Dermis blood vessel endothelial cell (primary cell): ENCODE measurements at places on chromosomes 5 and 9. TPM values are rescaled to one million over a fixed set of nuclear protein-coding genes. Genes with fewer than 3 reads are reported as not detected.

KDM3B gene
- total RNA-seq = 52.8 and 74.3 TPM in 2 replicates

PCDHA12 gene
- 0.17 TPM in 1 of 2 replicates, not detected in the other for total RNA-seq

EXOC3 gene
- 44.3 and 52.1 TPM in 2 replicates for total RNA-seq

SLC25A48 gene
- total RNA-seq = not detected in 2 replicates

DNA sequence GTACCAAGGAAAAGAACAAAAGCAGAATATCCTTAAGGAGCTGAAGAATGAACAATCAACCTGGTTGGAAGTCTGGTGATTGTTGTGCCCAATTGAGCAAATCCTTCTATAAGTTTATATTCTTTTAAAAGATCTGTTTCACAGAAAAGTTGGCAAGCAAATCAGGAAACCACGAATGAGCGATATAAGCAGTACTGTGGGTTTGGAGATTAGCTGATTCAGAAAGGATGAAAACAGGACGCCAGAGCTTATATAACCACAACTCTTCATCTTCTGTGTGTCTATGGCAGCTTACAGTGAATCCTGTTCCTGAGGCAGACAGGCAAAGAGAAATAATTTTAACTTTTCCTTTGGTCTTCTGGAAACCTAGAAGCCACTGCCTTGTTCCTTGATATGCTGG, 61.7 kb downstream of the SLC38A9 start:
- peak; percentile 50 for DNase-seq

DNA sequence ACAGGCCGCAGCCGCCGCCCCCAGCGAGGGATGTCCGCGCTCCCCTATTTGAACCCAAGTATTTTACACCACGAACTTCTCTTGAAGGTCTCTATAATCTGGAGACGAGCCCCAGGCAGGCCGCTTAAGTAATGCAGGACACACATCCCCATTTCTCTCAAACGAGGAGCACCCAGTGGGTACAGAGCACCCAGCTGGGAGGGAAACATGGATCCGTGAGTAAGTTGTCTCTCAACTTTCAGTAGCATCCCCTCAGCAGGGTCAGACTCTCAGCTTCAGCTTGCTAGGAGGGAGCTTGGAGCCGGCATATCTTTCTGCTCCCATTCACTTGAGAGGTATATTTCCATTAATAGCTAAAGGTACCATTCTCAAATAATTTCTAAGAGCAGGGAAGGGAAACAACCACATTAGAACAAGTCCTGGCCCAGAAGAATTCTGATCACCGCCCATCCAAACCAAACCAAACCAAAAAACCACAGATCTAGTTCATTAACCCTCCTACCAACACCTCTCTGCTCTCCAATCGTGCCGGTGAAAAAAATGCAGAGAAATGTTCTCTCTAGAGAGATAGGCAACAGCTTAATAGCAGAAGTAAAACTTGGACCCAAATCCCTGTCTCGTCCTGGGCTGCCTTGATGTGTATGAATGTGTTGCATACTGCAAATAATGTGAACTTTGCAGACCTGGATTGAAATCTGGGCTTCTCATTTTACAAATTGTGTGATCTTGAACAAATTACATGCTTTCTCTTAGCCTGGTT, 910 bp downstream of the TDRD7 start:
- DNase-seq = peak; percentile 35

GRCh38 chr5:132496631-132497487, 6.3 kb upstream of the IRF1 start:
- DNase-seq = peak; percentile 86

- DNase-seq = peak; percentile 34
Observed at GRCh38 chr9:125646217-125646616, 60.8 kb downstream of the MAPKAP1 start.

DNA sequence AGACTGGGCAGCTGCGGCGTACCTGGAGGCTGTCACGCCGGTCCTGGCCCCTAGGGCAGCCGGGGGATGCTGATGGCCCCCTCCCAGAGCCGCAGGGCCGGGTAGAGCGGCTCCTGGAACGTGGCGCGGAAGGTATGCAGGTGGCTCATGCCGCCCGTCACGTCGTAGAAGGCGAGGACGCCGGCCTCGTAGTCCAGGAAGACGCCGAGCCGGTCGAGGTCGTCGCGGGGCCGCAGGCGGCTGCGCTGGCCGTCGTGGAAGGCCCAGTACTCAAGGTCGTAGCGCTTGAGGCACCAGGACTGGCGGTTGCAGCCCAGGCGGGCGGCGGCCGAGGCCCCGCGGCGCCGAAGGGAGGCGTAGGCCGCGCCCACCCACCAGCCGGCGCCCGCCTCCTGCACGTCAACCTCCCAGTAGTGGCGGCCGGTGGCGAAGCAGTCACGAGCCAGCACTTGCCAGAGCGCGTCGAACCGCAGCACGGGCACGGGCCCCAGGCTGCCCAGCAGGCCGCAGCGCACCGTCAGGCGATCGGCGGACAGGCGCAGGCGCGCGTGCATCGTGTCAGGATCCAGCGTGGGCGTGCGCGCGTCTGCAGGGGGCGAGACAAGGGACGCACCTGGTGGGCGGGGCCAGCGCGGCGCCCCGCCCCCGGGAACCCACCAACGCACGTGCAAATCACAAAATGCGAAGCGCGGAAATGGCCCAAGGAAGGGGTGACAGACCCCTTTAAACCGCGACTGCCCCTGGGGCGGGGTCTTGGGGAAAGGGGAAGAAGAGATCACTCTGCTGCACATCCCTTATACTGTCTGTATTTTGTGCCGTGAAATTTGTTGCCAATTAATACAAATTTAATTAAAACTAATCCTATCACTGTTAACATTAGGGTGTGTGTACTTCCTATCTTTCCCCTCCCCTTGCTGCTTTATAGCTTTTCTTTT, 31.2 kb downstream of the NANS start:
- DNase-seq = peak; percentile 80

GRCh38 chr5:93072831-93073459, 508.1 kb downstream of the NR2F1-AS1 start:
- DNase-seq = peak; percentile 24

GRCh38 chr5:36370073-36370472, 68.4 kb upstream of the RANBP3L start:
- DNase-seq = no peak

DNA sequence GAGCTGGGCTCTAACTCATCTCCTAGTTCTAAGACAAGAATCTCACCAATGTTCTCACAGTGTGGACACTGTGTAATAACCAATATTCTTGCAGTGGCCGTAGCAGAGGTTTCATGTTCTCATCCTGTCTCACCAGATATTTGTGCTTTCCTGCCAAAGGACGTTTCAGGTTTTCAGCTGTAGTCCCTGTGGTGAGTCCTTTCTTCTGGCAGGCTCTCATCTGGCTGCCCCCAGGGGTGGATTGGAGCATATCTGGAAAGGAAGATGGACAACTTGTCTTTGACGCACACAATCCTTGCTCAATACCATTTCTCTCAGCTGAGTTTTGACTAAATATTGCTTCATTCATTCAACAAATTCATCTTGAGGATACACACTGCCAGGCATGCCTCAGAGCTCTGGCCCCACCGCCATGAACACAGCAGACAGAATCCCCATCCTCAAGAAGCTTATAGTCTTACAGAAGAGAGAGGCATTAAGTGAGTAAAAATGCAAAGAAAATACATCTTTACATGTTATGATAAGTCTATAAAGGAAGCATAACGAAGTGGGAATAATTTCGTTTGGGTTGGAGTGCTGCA, 33.8 kb upstream of the NEURL1B start:
- no peak for DNase-seq

GRCh38 chr5:13957032-13957645, 12.7 kb upstream of the DNAH5 start:
- peak; percentile 76 for DNase-seq

- no peak for DNase-seq
Observed at GRCh38 chr5:40669606-40670390, 9.9 kb upstream of the PTGER4 start.

DNA sequence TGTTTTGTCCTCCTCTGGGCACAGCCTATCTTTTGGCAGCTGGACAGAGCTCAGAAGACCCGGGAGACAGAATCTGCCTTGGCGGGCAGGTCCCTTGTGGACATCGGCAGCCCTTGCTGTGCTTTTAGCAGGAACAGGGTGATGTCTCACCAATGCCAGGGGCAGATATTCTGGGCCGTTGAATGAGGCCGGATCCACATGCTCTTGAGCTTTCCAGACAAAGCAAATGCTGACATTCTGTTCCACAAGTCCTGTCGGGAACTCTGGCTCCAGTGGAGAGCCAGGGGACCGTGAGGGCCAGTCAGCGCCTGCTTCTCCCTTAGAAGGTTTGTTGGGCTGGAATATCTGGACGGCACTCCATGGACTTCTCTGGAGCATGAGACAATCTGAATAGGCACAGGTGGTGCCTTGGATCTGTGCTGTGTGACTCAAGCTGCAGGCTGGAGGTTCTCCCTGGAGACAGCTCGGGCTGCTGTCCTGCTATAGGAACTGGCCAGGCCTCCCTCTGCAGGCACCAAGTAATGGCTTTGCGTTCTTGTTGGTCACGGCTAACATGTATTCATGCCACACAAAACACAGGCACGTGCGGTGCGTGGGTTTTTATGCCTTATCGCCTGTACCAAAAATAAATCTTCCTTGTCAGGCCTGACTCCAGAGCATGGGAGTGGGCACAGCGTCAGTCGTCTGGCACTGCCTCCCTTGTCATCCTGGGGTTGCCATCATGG, 80.3 kb downstream of the GADD45G start:
- DNase-seq = no peak

- no peak for DNase-seq
Observed at GRCh38 chr5:4977416-4978110, 162.6 kb upstream of the ADAMTS16 start.

GRCh38 chr5:59722874-59723273, 170.7 kb downstream of the PDE4D start:
- DNase-seq = peak; percentile 73

DNA sequence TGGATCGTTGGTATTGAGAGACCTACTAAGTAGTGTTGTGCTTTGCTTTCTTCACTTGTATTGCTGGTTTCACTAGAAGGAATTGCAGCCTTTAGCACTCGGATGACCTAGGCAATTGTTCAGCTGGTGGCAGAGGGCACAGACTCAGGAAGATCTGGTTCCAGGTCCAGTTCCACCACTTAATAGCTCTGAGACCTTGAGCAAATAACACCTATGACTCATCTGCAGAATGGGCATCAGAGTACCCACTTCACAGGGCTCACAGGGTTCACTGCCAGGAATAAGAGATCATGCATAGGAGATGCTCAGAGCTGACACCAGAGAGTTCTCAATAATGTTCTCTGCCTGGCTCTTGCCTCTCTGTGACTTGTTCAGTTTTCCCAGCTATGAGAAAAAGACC, 133.6 kb downstream of the SIL1 start:
- peak; percentile 12 for DNase-seq

DNA sequence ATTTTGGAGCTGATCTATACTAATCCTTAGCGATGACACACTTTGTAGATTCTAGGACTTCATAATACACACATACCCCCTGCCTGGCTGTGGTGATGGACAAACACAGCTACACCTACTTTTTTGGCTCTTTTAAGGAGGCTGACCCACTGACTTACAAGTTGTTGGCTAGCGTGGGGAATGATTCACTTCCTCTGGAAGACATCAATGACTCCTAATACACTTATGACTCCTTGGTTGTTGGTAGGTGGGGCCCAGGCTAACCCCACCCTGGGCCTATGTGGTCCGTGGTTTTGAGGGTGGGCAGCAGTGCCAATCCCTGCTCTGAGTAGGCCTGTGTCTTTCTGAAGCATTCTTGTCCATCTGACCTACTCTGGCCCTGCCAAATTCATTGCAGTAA, 144.4 kb downstream of the SLC12A2 start:
- no peak for DNase-seq

DNA sequence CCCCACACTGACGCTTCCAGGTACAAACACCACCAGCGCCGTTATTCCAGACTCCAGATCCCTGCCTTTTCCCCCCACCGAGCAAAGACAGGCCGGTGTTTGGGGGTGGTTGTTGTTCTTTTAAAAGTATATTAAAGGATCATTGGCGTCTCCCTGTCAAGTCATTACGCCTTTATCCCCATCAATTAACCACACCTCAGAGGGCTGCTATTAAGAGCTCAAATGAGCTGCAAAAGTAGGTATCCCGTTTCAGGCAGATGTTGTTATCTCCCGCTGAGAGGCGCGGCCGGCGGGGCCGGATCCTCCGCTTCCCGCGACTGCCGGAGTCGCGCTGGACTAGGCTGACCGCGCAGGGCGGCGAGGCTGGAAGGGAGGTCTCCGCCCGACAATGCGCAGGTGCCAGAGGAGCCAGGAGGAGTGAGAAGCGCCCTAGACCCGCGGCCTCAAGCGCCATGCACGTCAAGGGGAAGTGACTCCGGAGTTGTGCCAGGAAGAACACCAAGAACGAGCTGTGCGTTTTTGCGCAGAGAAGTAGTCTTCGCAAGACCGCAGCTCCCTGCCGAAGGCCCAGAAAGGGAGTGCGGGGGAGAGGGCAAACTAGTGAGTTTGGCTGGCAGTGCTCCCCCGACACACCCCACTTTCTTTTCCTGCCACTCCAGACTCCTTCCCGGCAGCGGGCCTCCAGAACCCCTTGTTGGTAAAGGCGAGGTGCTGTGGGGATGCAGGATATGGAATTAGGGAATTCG, 8.2 kb downstream of the NR2F1-AS1 start:
- peak; percentile 71 for DNase-seq

DNA sequence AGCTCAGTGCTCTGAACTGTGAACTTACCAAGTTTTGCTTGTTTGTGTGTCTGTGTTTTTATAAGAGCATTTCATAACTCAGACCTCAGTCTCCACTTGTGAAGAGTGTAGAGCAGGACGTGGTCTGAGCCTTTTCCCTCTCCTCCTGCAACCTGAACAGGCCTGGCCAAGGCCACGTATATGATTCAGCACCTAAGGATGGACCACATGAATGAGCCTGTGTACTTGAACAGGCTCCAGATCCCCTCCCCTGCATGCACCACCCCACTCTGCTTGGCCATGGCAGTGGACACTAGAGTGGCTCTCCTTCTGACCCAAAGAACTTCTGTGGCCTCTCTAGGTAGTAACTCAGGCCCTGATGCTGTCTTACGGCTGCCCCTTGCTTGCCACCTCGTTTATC, 125.9 kb upstream of the FSTL4 start:
- no peak for DNase-seq

GRCh38 chr5:37867654-37868053, 27.8 kb upstream of the GDNF start:
- no peak for DNase-seq

GRCh38 chr5:112979723-112980122, 3.1 kb downstream of the DCP2 start:
- DNase-seq = no peak

- no peak for DNase-seq
Observed at GRCh38 chr5:72662305-72662704, 154.2 kb upstream of the TNPO1 start.

DNA sequence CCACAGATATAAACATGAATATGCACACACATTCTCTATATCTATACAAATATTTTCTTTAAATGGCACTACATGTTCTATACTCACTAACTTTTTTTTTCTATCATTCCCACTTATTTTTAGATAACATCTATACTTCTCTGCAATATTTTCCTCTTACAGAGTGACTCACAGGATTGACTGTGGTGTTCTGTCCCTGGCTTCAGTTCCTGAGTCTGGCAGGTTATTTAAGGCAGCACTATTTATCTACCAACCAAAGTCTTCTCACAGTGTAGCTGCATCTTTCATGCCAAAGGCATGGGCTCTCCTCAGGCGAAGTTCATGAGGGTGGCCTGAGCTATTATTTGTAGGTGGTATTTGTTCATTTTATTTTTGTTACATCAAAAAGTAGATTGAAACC, 409.0 kb downstream of the PRR16 start:
- peak; percentile 7 for DNase-seq
